ENCODE measurements at places on chromosomes 6 and 20. TPM values are rescaled to one million over a fixed set of nuclear protein-coding genes. Genes with fewer than 3 reads are reported as not detected.

Gene IL17F
- total RNA-seq = not detected

Gene FGD2
- total RNA-seq = not detected

DNA sequence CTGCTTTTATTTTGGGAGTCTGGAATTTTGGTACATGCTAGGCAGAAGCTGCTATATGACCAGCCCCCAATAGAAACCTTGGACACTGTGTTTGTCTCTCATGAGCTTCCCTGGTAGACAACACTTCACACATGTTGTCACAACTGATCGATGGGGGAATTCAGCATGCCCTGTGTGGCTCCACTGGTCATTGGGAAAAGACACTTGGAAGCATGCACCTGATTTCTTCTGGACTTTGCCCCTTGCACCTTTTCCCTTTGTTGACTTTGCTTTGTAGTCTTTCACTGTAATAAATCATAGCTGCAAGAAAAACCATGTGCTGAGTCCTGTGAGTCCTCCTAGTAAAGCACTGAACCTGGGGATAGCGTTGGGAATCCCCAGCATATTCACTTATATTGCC lies 7.9 kb upstream of the WFDC10A start:
- no peak for DNase-seq
- H3K4me1 ChIP-seq = no peaks in the 10 kb centered on the region
- peaks cover 13% of the 10 kb centered on the region for H3K27me3 ChIP-seq
- no peak overlapping the region for H3K4me3 ChIP-seq

GRCh38 chr6:157211603-157212455 lies 111.5 kb downstream of the TMEM242 start:
- no peaks in the 10 kb centered on the region for H3K4me1 ChIP-seq
- H3K27ac ChIP-seq = no peak overlapping the region
- H3K4me3 ChIP-seq = no peak overlapping the region
- no peaks in the 10 kb centered on the region for H3K27me3 ChIP-seq

DNA sequence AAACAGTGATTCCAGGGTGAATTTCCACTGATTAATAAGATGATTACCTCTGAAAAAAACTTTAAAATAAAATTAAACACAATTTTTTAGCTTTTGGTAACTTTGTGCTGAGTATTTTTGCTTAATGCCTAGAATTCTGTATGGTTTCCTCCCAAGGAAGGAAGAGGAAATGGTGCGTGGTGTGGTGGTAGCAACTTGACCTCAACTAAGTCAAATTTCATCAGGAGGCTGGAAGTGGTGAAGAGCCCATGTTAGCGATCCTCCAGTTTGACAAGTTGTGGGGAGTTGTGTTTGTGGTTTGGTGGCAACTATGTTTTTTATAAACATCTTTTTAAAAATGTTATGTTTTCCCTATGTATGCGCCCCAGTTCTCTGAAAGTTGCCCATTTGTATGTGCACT lies 5.0 kb upstream of the RTF2 start:
- no peak overlapping the region for H3K4me3 ChIP-seq
- no peak for DNase-seq
- H3K27me3 ChIP-seq = no peaks in the 10 kb centered on the region
- H3K4me1 ChIP-seq = peaks cover 5% of the 10 kb centered on the region
- no peak overlapping the region for H3K27ac ChIP-seq

- H3K4me3 ChIP-seq = peak overlapping the region; percentile 40
- DNase-seq = no peak
- peaks cover 3% of the 10 kb centered on the region for H3K36me3 ChIP-seq
- H3K4me1 ChIP-seq = peaks cover 19% of the 10 kb centered on the region
- peak overlapping the region; percentile 84 for H3K27ac ChIP-seq
Observed at GRCh38 chr6:88650029-88650619, 313.3 kb downstream of the RNGTT start.

DNA sequence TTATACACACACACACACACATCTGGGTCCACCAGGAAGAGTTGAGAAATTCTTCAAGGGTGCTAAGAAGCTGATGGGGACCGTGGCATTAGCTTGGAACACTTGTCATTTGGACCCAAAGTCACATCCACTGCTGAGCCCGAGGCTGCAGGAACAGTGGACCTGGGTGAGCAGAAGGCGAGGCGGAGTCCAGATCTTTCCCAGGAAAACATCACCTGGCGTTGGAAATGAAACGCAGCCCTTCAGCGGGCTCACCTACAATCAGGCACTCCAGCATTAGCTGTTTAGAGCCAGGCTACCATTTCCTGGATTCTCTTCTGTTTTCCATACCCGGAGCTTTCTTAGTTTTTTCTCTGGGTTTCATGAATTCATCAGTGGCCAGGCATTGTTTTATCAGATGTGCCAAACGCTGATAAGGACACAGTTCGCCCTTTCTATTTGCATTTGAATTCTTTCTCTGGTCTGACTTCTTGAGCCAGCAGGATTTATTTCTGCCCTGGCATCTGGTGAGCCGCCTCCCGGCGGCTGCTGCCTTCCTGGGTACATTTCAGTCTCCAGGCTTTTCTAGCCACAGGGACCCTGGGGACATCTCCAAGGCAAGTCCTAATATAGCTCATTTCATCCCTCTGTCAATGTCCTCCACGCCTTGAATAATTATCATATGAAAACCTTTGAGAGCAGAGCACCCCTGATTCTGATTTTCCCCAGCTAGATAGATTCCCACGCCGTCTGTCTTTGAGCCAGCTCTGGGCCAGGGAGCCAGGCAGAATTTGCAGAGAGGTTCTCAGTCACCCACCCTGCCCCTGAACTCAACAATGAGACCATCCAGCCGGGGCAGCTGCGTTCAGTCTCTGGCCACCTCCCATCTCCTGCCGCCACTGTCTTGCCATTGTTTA lies 170.9 kb downstream of the TTLL2 start:
- H3K27ac ChIP-seq = peak overlapping the region; percentile 14
- peaks cover 36% of the 10 kb centered on the region for H3K4me1 ChIP-seq

DNA sequence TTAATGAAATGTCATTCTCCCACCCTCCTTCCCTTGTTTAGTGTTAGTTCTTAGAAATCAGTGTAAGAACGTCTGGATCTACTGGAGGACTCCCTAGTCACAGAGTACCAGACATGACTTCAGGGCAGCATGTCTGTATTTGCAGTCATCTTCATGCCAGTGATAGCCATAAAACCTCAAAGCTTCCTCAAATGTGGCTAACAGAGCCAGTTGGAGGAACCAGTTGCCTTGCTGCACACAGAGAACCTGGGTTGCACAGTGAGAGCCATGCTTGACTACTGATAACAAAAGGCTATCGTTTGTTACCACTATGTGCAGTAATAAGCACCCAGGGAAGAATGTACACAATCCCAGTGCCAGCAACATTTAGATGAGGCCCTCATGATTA lies 20.1 kb downstream of the NT5E start:
- peaks cover 57% of the 10 kb centered on the region for H3K4me1 ChIP-seq
- no peak overlapping the region for H3K4me3 ChIP-seq
- H3K36me3 ChIP-seq = peaks cover 1% of the 10 kb centered on the region
- no peak for DNase-seq
- H3K27ac ChIP-seq = peak overlapping the region; percentile 14

GRCh38 chr20:12068121-12068520 lies 150.4 kb downstream of the BTBD3 start:
- DNase-seq = no peak
- no peaks in the 10 kb centered on the region for H3K27me3 ChIP-seq
- H3K4me1 ChIP-seq = peaks cover 6% of the 10 kb centered on the region
- H3K27ac ChIP-seq = no peak overlapping the region

DNA sequence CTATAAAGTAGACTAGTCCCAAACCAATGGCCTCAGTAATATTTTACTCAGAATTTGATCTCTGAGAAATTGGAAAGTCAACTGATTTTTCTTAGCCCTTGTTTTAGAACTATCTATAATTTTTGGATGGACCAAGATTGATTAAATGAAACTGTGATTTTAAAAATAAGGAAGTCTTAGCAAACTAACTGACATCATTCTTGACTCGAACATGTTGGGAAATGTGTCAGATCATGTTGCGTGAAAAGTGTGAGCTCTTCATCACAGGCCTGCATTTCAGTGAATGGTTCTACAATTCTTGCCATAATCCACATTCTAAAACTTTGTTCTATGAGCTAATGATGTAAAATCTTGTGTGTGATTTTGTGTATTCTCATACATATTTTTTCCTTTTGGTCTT lies 11.0 kb downstream of the TNFAIP3 start:
- peaks cover 14% of the 10 kb centered on the region for H3K4me1 ChIP-seq
- peaks cover 27% of the 10 kb centered on the region for H3K36me3 ChIP-seq
- no peak overlapping the region for H3K4me3 ChIP-seq

Data from chondrocyte (in vitro differentiated cells).